ENCODE measurements at places on chromosomes 3 and 15.

DNA sequence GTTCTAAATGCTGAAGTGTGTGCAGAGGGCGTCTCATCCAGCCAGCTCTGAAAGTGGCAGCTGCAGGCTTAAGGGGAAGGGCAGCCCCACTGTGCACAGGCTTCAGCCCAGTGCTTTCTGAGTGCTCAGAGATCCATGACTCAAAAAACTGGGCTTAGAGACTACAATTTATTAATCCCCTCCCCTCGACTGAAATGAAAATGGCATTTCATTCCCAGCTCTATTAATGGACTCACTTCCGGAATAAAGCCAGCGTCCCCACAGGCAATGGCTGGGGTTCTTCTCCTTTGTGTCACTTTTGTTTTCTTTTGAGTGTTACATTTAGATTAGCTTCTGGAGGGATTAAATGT, 55.5 kb upstream of the PLXNA1 start:
- DNase-seq = no peak

DNA sequence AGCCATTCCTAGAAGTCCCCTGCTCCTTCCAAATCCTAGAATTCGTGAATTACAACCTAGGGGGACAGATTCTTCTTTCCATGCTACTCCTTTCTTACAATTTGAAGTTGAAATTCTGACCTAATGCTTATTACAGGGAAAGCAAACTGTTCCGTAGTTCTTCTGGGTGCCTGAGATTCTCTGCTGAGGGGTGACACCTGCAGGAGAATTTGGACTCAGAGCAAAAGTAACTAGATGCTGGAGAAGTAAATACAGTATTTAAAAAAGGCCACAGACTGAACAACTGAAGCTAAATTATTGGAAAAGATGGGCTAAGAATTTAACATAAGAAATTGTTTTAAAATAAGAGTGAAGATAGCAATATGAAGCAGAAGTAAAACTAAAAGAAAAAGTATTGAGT, 37.9 kb downstream of the ACAD9 start:
- no peak for DNase-seq

- DNase-seq = no peak
Measured at GRCh38 chr3:176247191-176247590, 950.1 kb downstream of the TBL1XR1 start.

GRCh38 chr3:38164643-38164951, 740 bp upstream of the OXSR1 start:
- no peak for DNase-seq

DNA sequence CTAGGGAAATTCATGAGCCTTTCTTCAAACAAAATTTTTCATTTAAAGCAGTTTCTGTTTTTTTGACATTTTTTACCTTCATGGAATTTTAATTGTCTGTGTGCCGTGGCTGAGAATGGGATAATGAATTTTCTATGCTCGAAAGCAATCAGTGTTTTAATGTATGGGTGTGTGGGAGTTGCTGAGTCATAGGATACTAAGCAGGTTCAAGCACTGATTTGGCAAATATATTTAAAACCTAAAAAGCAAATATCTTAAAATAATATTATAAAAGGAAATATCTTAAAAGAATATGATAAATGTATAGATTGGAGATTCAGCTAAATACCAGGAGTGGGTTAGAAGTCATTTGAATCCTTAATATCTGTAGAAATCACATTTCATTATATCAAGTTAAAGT, 173.6 kb upstream of the LRRFIP2 start:
- DNase-seq = no peak

DNA sequence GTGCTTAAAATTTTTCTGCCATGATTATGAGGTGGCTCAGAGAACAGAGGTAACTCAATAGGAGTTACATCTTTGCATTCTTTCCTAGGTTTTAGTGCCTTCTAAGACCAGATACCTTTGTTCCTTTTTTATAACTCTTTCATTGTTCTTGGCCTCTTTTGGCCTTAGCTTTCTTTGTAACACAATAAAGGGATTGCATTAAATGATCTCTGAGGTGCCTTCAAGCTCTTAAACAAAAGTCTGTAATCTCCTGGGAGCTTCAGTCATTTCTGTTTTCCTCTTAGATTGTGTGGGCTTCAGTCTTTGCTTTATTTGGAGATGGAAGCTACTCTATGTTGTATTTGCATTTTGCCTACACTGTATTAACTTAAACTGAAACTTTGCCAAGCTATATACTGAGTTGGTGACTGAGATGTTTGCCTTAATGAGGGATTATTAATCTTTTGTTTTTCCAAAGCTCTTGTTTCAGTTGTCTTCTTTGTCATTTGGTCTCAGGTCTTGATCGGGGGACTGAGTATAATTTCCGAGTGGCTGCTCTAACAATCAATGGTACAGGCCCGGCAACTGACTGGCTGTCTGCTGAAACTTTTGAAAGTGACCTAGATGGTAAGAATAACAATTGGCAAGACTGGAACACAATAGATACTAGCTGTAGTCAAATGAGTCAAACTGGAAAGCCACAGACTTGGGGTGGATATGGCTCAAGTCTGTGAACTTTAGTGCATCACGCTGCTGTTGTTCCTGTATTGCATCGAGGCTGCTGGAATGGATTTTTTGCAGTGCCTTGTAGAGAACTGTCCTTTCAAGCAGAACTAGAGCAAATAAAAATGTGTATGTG, 110.3 kb downstream of the HCN4 start:
- DNase-seq = no peak

GRCh38 chr3:173762501-173762900, 365.0 kb downstream of the NLGN1 start:
- no peak for DNase-seq

DNA sequence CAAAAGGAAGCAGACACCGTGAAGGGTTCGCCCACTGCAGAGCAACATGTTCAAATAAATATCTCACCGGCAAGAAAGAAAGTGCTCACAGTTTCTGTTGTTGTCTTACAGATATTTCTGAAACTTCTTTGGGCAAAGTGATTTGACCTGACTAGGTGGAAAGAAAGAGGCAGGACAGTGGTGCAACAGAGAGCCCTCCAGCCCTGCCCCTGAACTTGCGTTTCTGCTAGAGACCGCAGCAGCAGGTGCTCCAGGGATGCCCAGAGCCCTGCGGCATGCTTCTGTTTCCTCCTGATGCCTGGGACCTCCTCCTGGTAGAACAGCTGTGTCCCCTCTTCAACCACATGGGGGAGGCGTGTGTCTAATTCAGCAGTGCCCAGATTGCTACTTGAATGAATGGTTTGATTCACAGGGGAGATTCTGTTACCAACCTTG, 123.4 kb downstream of the ATP10A start:
- no peak for DNase-seq

DNA sequence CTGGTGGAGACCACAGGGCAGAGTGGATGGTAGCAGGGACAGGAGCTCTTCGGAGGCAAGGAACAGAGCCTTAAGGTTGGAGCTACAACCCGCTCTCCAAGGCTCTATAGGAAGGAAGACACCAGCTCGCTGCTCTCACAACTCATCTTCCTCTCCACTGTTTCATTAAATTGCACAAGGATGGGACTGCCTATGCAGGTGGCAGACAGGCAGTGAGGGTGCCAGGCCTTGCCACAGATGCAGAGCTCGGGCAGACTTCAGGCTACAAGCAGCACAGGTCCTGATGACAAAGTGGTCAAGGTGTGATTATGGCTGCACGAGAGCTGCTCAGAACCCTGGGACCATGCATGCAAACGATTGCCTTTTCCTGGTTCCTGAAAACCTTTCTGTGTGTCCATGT, 144.6 kb downstream of the FOXP1 start:
- no peak for DNase-seq
